GM12878 (cell line): ENCODE measurements at places on chromosomes 2 and 18. TPM values are rescaled to one million over a fixed set of nuclear protein-coding genes. Genes with fewer than 3 reads are reported as not detected.

Gene LOXL3
- 25.1 and 29.0 TPM in 2 replicates for total RNA-seq

Gene CCNYL1
- total RNA-seq, result 6.8 and 8.0 TPM in 2 replicates

Gene ANTXR1
- total RNA-seq, result 0.26 and 0.32 TPM in 2 replicates

Gene PREPL
- 20.9 and 21.7 TPM in 2 replicates for total RNA-seq

Gene LRATD1
- 0.05 TPM in 1 of 2 replicates, not detected in the other for total RNA-seq

Gene DNAJC5G
- total RNA-seq, result not detected in 2 replicates
